ENCODE measurements at places on chromosomes 4 and X. TPM values are rescaled to one million over a fixed set of nuclear protein-coding genes. Genes with fewer than 3 reads are reported as not detected.
A peak's percentile ranks its signal among the peaks of the same experiment; 100 is the strongest.

DNA sequence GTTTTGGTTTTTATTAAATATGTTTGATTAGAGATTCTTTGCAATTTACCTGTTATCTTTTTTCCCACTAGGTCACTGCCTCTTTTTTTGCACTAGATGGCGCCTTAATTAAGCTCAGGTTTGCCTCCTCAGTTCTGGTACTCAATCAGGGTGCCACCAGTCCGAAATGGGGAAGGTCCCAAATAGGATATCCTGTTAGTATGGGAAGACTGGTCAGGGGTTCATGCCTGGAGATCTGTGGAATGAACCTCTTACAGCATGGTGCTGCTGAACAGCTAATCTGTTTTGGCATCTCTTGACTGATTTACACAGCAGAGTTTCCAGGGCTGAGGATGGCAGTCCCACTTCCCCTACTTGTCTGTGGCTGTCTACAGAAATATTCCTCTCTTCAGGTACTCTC is 24.2 kb upstream of the VSIG1 start:
- DNase-seq: no peak
- no peaks in the 10 kb centered on the region for H3K27me3 ChIP-seq
- H3K27ac ChIP-seq: no peak overlapping the region
- no peak overlapping the region for H3K4me3 ChIP-seq
- no peaks in the 10 kb centered on the region for H3K4me1 ChIP-seq

- H3K27ac ChIP-seq: no peak overlapping the region
- no peaks in the 10 kb centered on the region for H3K27me3 ChIP-seq
- no peak for DNase-seq
- H3K4me1 ChIP-seq: no peaks in the 10 kb centered on the region
Observed at GRCh38 chr4:173642509-173642908, 112.5 kb upstream of the HAND2 start.

DNA sequence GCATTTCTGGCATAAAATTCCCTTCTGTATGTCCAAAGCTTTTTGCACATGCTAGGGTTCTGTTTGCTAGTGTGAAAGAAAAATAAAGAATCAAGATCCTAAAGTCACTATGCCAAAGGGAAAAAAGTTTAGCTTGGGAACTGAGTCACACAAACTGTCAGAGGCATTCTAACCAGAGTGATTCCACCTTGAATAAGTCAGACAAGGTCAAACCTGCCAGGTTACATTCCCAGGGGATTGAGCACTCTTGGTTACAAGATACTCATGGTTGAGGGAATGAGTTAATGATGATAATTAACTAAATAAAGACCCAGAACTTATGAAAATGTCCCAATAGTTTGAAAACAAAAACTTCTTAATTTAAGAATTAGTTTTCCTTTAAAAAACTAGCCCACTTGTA is 13.7 kb upstream of the UGT2B17 start:
- H3K36me3 ChIP-seq: no peaks in the 10 kb centered on the region
- DNase-seq: no peak
- H3K27me3 ChIP-seq: no peaks in the 10 kb centered on the region
- no peak overlapping the region for H3K27ac ChIP-seq

The ARHGAP36 gene
- total RNA-seq: not detected

The CT45A5 gene
- total RNA-seq: not detected

GRCh38 chrX:11257711-11258110 is 35.5 kb upstream of the AMELX start:
- H3K27ac ChIP-seq: no peak overlapping the region
- no peaks in the 10 kb centered on the region for H3K4me1 ChIP-seq
- no peaks in the 10 kb centered on the region for H3K36me3 ChIP-seq
- no peak overlapping the region for H3K4me3 ChIP-seq
- H3K27me3 ChIP-seq: no peaks in the 10 kb centered on the region
- no peak for DNase-seq

GRCh38 chr4:37685823-37686372 is 278 bp downstream of the RELL1 start:
- no peaks in the 10 kb centered on the region for H3K36me3 ChIP-seq
- H3K4me3 ChIP-seq: peak overlapping the region; percentile 84
- H3K27ac ChIP-seq: peak overlapping the region; percentile 92
- no peaks in the 10 kb centered on the region for H3K4me1 ChIP-seq
- H3K27me3 ChIP-seq: no peaks in the 10 kb centered on the region

DNA sequence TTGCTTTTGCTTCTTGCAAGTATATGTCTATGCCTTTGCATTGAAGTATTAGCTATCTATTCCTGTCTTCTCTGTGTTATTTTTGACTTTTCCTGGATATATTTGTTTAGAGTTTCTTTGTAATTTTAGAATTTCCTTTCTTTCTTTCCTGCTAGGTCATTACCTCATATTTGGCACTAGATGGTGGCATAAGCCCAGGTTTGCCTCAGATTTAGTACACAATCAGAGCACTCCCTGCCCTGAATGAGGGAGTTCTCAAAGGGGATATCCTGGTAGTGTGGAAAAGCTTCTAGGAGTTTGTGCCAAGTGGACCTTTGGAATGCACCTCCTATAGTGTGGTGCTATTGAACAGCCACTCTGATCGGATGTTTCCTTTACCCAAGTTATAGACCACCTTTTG is 181.6 kb downstream of the UGT8 start:
- no peak overlapping the region for H3K27ac ChIP-seq
- DNase-seq: no peak
- no peaks in the 10 kb centered on the region for H3K4me1 ChIP-seq

GRCh38 chrX:95350774-95351488 is 1333.7 kb upstream of the DIAPH2 start:
- no peak overlapping the region for H3K4me3 ChIP-seq
- H3K27ac ChIP-seq: no peak overlapping the region
- H3K27me3 ChIP-seq: no peaks in the 10 kb centered on the region

- DNase-seq: no peak
- no peak overlapping the region for H3K27ac ChIP-seq
- no peak overlapping the region for H3K4me3 ChIP-seq
- peaks cover 2% of the 10 kb centered on the region for H3K4me1 ChIP-seq
- H3K36me3 ChIP-seq: no peaks in the 10 kb centered on the region
- H3K27me3 ChIP-seq: no peaks in the 10 kb centered on the region
Observed at GRCh38 chrX:18875256-18875878, 108.5 kb downstream of the PHKA2 start.

DNA sequence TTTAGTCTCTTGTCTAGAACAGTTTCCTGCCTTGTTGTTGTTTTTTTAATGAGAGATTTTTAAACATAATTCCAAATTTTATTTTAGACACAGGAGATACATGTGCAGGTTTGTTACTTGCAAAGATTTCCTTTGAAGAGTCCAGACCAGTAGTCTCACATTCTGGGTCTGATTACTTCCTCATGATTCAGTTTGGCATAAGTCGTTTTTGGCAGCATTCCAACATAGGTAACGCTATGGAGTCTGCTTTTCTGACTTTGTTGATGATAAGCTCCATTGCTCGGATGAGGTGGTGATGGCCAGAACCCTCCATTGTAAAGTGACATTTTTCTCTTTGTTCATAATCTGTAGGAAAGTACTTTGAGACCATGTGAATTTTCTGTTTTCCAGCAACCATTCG is 74.7 kb downstream of the CLCN4 start:
- no peak overlapping the region for H3K27ac ChIP-seq
- H3K4me1 ChIP-seq: no peaks in the 10 kb centered on the region
- DNase-seq: no peak
- peaks cover 4% of the 10 kb centered on the region for H3K36me3 ChIP-seq
- H3K27me3 ChIP-seq: no peaks in the 10 kb centered on the region

GRCh38 chr4:125464146-125464545 is 149.4 kb downstream of the FAT4 start:
- H3K36me3 ChIP-seq: peaks cover 2% of the 10 kb centered on the region
- H3K4me1 ChIP-seq: no peaks in the 10 kb centered on the region
- no peaks in the 10 kb centered on the region for H3K27me3 ChIP-seq
- H3K27ac ChIP-seq: no peak overlapping the region
- no peak for DNase-seq

The AMOT gene
- total RNA-seq: 1.5 TPM

The SPARCL1 gene
- total RNA-seq: 25.8 TPM

DNA sequence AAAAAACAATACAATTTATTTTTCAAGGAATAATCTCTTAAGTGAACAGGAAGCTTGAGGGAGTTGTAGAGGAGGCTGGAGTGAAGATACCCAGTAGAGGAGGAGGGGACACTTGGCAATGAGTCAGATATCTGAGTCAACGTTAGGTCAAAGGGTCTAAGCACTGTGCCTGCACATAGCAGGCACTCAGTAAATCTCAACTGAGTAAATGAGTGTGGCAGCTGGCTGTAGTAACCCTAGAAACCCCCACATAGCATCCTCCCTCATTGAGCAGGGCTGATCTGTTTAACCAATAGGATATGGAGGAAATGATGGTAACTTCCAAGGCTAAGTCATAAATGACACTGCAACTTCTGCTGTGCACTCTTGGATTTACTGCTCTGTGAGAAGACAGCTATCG is 186.0 kb upstream of the FAM241A start:
- H3K4me1 ChIP-seq: no peaks in the 10 kb centered on the region
- no peak for DNase-seq
- no peak overlapping the region for H3K27ac ChIP-seq
- no peak overlapping the region for H3K4me3 ChIP-seq
- H3K27me3 ChIP-seq: no peaks in the 10 kb centered on the region

- no peaks in the 10 kb centered on the region for H3K4me1 ChIP-seq
- peak; percentile 81 for DNase-seq
- peak within 1 kb of the TSS; percentile 55 for H3K27ac ChIP-seq
Observed at GRCh38 chr4:127782275-127783025, at the start of gene HSPA4L. Gene HSPA4L (plus strand): TSS chr4:127782322. CDS start chr4:127782551, 229 bp downstream.

The POU4F2 gene
- total RNA-seq: not detected

DNA sequence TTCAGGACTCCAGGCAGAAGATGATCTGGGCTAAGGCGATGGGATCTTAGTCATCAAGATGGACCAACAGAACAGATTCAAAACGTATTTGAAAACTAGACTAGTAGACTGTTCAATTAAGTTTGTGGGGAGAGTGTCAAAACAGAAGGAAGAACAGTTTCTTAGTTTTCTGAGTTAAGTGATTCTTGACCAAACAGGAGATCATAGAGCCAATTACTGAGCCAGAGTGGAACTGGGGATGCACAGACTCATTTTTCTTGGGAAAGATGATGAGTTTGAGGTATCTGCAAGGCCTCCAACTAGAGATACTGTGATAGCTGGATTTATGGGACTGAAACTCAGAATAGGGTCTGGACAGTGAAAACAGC is 119.5 kb downstream of the REELD1 start:
- no peaks in the 10 kb centered on the region for H3K36me3 ChIP-seq
- H3K4me3 ChIP-seq: no peak overlapping the region
- no peak overlapping the region for H3K27ac ChIP-seq
- H3K4me1 ChIP-seq: peaks cover 15% of the 10 kb centered on the region

DNA sequence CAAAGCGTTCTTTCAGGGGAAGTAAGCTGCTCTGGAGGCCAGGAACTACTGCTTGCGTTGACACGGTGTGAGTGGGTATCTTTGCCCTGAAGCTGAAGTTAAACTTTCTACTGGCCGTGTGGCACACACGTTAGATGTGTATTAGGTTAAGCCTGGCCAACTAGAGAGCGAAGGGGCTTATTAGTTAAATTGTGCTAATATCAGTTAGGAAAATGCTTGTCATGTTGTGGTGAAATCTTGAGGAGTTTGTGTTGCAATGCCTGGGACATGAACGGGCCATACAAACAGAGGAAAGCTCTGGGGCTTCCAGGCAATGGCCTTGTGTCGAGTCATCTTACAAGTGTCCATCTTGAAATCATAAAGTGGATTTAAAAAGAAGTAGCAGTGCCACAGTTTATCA is 62.6 kb downstream of the NSUN7 start:
- H3K36me3 ChIP-seq: peaks cover 2% of the 10 kb centered on the region
- peak overlapping the region; percentile 56 for H3K27ac ChIP-seq
- H3K4me3 ChIP-seq: no peak overlapping the region
- no peak for DNase-seq
- no peaks in the 10 kb centered on the region for H3K27me3 ChIP-seq

DNA sequence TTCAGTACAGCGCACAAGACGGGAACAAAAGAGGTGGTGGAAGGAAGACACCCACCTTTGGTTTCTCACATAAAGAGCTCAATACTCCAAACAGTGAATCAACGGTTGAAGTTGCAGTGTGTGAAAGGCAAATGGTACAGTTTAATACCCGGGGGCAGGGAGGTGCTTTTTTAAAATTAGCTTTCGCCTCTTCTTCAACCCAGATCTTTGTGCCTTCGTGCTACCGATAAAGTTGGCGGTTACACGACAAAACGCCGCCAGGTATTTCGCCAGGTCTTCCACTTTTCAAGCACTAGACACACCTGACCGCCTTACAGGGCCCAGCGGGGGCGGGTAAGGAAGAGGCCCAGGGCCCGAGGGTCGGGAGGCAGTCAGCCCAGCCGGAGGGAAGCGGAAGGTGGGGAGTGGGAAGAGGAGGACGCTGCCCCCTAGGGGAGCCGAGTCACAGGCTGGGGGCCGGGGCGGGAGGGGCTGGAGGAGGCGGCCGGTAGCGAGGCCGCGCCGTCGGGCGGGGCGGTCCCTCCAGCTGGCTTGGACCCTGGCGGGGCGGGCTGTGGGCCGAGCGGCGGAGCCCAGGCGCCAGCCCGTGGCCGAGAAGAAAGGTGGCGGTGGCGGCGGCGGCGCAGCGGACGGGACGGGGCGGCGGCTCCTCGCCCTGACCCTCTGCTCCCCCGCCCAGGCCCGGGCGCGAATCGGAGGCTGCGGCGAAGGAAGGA is 16.0 kb downstream of the UTP3 start:
- no peaks in the 10 kb centered on the region for H3K36me3 ChIP-seq
- peaks cover 1% of the 10 kb centered on the region for H3K4me1 ChIP-seq
- DNase-seq: peak; percentile 77
- peak overlapping the region; percentile 100 for H3K4me3 ChIP-seq

DNA sequence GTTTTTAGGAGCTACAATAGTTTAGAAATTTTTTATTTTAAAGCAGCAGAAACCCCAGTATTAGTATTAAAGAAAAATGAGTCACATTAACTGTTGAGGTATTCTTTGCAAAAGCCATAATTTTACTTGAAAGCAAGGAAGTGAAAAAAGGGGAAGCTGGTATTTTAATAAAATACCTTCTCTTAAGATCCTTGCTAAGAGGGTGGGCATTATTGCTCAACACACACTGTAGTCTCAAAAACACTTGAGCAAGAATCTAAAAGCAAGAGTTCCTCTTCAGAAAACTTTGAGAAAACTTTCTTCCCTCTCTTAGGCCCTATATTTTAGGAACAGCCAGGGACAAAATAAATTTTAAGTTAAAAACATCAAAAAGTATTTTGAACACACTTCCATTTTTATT is 259.4 kb upstream of the DIAPH2 start:
- H3K27ac ChIP-seq: no peak overlapping the region
- H3K36me3 ChIP-seq: no peaks in the 10 kb centered on the region
- no peak overlapping the region for H3K4me3 ChIP-seq
- H3K4me1 ChIP-seq: no peaks in the 10 kb centered on the region
- H3K27me3 ChIP-seq: no peaks in the 10 kb centered on the region
- no peak for DNase-seq

The SSX1 gene
- not detected for total RNA-seq

The CCNA2 gene
- 0.33 TPM for total RNA-seq

The POLN gene
- 2.3 TPM for total RNA-seq

DNA sequence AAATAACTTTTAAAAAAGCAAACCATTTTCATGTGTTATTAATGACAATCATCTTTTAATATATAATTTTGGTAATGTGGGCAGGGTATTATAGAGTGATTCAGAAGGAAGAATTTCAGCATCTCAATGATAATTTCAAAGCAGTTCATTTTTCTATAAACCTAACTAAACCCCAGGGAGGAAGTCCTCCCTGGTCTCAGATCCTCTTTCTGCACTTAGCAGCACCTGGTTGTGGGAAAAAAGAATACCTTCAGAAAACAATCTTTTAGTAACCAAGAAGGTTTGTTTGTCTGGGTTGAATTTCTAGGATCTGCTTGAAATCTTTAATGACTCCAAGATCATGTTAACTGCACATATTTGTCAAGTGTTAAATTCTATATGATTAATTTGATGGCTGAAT is 29.9 kb downstream of the DKK2 start:
- H3K36me3 ChIP-seq: no peaks in the 10 kb centered on the region
- no peak overlapping the region for H3K4me3 ChIP-seq
- H3K4me1 ChIP-seq: no peaks in the 10 kb centered on the region
- no peak overlapping the region for H3K27ac ChIP-seq
